A549 treated with GW870086 at 1 μM for 4 hours (cell line): ENCODE measurements at places on chromosomes 16 and 17. TPM values are rescaled to one million over a fixed set of nuclear protein-coding genes. Genes with fewer than 3 reads are reported as not detected.

Gene TBC1D3K
- not detected in 5 replicates for total RNA-seq

Gene IRX3
- 5.0 to 6.5 TPM (median 5.2 TPM) in 5 replicates for total RNA-seq

Gene PPY
- total RNA-seq = not detected in 5 replicates

Gene NOTUM
- total RNA-seq = 0.13 to 0.56 TPM (median 0.35 TPM) in 5 replicates

Gene RABEP1
- 39.4 to 43.6 TPM (median 40.7 TPM) in 5 replicates for total RNA-seq

Gene CFAP97D1
- total RNA-seq = 0.03 TPM in 1 of 5 replicates, not detected in the others

Gene KCNH4
- 0.25 to 0.39 TPM (median 0.29 TPM) in 5 replicates for total RNA-seq
